Spinal cord (tissue), 10 donors: ENCODE measurements at places on chromosomes 2 and 18.
A peak's percentile ranks its signal among the peaks of the same experiment; 100 is the strongest.

GRCh38 chr2:24046599-24046929 is 627 bp downstream of the WDCP start:
- DNase-seq = no peak

- DNase-seq = no peak
These were observed 233.7 kb downstream of the DSEL start for GRCh38 chr18:67282796-67283195.

DNA sequence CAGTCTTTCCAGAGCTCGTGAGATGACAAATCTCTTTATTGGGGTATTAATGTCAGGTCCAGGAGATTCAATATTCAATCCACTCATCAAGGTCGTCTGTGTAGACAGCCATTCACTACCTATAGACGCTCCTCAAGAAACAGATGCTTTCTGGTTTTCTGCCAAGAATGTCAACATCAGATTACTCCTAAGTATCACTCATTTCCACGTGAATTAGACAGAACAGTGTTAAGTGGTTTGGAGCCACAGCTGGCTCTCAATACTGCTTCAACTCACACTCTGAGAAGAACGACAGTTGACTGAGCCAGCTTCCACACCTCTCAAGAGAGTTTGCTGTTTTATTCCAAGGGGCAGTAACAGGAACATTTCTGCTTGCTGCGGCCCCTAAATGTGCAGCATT is 113.5 kb upstream of the NEDD4L start:
- no peak for DNase-seq

DNA sequence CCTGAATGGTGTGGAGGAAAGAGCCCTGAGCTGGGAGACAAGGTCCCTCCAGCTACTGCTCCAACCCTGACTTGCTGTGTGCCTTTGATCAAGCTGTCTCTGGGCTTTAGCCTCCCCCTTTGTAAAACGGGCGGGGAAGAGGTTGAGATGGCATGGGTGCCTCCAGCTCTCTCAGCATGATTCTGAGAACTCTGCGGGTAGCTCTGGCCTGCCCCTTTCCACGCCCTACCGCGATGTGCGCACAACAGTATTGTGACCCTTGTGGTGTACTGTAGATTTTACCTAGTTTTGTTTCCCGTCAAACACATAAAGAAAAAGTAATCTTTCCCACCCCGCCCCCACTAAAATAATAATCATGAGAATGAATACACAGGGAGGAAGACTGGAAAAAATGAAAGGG is 5.3 kb downstream of the CD8A start:
- no peak for DNase-seq

DNA sequence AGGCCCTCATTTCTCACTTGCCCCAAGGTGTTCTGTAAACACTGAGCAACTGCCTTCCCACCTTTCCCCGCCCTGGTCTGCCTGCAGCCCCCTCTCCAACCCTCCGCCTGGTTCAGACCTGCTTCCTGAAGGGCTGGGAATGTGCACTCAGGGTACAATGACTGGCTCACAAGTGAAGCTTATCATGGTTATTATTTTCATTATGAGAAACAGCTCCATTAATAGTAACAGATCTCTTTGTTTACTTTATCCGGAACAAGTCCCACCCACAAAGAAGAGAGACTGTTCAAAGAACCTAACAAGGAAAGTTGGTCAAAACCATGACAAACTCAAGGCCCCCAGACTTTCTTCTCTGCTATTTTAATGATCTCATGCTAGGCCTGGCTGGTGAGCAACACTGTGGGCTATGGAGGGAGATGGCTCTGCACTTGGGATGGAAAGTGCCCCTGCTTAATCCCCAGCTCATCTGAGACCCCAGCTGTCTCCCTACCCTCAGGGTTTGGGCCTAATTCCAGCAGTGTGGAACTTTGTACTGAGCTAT is 36.7 kb downstream of the ARHGAP25 start:
- DNase-seq = no peak

DNA sequence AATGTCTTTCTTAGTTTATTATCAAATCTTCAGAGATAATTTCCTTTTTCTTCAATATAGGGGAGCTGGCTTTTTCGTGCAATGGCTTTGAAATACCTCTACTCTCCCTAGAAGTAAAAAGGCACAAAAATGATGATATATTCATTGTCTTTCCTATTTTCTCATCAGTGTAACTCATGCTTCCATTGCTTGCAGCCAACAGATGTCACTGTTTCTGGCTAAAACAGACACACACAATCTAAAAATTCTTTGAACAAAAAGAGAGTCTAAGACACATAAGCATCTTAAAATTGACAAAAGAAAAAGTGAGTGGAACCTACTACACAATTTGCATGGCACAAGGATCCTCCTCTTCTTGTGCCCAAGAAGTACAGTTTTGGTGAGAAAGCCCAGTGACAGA is 448.7 kb upstream of the VRK2 start:
- DNase-seq = no peak

- peak; percentile 20 for DNase-seq
These were observed at the start of gene PROKR1 for GRCh38 chr2:68643011-68643873. TSS of gene PROKR1 (plus strand) at chr2:68643579. CDS start at chr2:68645822, 2,243 bp downstream.

DNA sequence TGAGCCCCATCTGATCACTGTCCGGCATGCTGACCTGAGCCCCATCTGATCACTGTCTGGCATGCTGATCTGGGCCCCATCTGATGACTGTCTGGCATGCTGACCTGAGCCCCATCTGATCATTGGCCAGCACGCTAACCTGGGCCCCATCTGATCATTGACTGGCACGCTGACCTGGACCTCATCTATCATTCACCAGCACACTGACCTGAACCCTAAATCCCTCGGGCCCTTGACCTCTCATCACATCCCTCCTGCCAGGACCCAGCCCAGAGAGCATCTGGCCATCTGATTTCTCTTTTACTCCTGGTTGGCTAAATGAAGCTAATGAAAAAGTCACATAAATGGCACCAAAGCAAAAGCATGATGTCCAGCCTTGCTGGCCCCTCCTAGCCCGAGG is 207.1 kb downstream of the NDUFA10 start:
- no peak for DNase-seq

GRCh38 chr2:25290811-25291495 is 50.8 kb downstream of the DNMT3A start:
- no peak for DNase-seq

- peak; percentile 65 for DNase-seq
These were observed 98.7 kb downstream of the COL6A3 start for GRCh38 chr2:237315170-237315828.

DNA sequence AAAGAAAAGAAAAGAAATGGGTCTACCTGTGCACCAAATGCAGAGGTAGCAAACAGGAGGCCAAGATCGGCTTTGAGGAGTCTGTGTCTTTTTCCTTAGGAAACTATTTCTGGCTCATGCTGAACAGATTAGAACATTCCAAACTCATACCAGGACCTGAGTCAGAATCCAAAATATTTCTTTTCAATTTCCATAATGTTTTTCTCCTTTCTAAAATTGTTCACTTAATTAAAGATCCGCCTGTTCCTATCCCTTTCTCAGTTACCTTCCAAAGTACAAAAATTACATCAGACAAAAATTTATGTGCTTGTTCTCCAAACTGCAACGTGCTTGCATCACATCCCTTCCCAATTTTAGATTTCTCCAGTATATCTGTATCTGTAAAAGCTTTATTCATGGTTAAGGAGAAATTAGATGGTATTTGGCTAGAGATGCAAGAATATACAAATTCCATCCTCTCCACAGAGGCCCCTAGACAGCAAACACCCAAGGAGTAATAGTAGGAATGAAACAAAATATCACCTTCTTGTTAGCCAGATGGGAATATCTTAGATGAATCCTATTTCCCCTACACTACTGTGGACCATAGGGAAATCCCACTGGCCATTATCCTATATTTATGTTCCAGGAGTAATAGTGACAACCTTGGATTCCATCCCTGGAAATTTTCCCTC is 130.6 kb downstream of the LNPK start:
- no peak for DNase-seq

- peak; percentile 85 for DNase-seq
These were observed 269.6 kb downstream of the ATAD2B start for GRCh38 chr2:23657371-23657770.

DNA sequence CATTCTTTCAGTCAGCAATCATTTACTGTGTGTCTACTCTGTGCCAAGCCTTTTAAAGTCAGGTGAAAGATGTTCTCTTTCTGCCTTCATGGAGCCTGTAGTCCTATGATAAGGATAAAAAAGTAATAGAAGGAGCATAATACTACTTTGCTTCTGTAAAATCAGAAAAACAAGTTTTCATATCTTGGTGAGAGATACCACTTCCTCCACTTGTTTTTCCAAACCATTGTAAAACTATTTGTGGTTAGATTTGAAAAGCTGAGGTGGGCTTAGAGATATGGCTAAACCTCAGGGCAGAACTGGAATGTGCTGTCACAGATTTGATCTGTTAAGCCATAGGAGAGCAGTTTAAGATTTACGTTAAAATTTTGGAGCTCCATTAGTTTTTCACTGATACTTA is 104.7 kb upstream of the FAM117B start:
- no peak for DNase-seq

GRCh38 chr18:70195014-70195614 is 10.4 kb downstream of the RTTN start:
- no peak for DNase-seq

DNA sequence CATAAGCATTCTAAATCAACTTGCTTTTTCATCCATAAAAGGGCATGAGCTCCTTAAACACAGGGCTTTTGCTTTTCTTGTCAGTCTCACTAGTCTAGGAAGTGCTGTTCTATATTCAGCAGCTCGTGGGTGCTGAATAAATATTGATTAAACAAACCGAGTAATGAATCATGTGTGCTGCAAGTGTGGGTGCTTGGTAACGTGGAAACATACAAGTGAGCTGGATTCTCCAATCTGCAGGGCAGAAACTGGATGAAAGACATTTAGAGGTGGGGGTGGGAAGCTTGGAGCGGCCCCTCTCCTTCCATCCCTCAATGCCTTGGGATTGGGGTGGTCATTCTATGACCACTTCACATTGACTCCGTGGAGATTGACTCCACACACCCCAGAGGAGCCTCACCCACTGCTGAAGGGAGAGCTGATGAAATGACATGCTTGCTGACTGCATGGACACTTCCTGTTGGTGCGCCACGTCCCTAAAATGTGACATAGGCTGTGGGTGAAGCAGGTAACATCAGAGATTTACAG is 114.6 kb downstream of the DOCK10 start:
- no peak for DNase-seq

- no peak for DNase-seq
These were observed 185.5 kb downstream of the MYCN start for GRCh38 chr2:16125614-16126516.
